NCI-H460 (cell line): ENCODE measurements at places on chromosomes 7 and 10. TPM values are rescaled to one million over a fixed set of nuclear protein-coding genes. Genes with fewer than 3 reads are reported as not detected.

The AGR2 gene
- 650 and 769 TPM in 2 replicates for total RNA-seq

GRCh38 chr10:127949831-127950230, 42.9 kb downstream of the PTPRE start:
- DNase-seq = no peak

DNA sequence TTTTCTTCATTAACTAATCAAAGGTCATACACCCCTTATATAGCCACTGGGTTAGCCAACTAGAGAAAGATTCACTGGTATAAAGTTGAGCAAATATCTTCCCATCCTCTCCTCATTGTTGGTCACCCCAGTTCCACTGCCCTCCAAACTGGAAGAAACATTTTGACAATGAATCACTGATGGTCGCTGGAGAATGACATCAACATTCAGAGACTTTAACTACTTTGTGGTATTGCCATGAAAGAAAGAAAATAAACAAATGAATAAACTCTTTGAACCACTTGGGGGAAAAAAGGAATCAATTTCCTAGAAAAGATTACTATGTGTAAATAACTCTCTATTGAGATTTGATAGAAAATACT, 23.4 kb downstream of the HYCC1 start:
- no peak for DNase-seq

DNA sequence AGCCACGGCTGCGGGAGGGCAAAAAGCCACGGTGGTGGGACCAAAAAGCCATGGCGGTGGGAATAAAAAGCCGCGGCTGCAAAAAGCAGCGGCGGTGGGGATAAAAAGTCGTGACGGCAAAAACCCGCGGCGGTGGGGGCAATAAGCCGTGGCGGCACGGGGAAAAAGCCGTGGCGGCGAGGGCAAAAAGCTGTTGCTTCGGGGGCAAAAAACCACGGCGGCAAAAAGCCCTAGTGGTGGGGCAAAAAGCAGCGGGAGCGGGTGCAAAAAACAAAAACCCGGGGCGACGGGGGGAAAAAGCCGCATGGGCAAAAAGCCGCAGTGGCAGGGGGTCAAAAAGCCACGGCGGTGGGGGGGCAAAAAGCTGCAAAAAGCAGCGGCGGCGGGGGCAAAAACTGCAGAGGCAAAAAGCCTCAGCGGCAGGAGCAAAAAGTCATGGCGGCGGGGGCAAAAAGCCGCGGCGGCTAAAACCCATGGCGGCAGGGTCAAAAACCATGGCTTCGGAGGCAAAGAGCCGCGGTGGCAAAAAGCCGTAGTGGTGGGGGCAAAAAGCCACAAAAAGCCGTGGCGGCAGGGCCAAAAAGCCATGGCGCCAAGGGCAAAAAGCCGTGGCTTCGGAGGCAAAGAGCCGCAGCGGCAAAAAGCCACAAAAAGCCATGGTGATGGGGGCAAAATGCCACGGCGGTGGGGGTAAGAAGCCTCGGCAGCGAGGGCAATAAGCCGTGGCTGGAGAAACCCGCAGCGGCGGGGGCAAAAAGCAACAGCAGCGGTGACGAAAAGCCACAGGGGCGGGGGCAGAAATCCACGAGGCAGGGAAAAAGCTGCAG, 525.8 kb downstream of the ZNF33B start:
- DNase-seq = no peak

The KCNIP2 gene
- total RNA-seq = 2.0 TPM in 2 replicates

GRCh38 chr7:96305915-96306314, 16.0 kb downstream of the SLC25A13 start:
- no peak for DNase-seq

The NCOA4 gene
- total RNA-seq = 101 and 107 TPM in 2 replicates

The COL17A1 gene
- total RNA-seq = not detected in 2 replicates

GRCh38 chr10:14371581-14371980, 40.9 kb upstream of the FRMD4A start:
- DNase-seq = no peak

DNA sequence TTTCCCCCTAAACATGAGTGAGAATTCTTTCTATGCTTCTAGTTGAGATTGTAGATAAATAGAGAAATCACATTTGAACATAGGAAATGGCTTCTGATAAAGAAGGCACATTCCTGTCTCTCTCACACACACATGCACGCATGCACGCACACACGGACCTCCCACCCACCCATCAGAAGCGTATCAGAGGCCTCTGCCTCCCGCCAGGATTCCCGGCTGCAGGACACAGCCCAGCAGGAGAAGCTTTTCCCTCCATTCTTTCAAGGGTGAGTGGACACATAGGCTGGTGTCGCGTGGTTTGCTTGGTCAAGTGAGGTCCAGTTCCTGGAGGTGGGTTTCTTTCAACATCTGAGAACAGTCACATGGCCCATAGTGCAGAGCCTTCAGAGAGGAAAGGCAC, 34.2 kb downstream of the KLF6 start:
- DNase-seq = no peak

The THSD7A gene
- total RNA-seq = 4.2 and 5.7 TPM in 2 replicates

DNA sequence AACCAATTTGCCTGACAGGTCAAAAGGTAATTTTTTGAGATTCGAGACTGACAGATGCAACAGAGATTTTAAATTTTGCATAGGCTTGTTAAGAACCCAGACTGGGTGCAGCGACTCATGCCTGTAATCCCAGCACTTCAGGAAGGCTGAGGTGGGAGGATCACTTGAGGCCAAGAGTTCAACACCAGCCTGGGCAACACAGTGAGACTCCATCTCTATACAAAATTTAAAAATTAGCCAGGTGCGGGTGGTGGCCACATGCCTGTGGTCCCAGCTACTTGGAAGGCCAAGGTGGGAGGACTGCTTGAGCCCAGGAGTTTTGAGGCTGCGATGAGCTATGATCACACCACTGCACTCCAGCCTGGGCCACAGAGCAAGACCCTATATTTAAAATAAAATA, 34.6 kb downstream of the AMZ1 start:
- no peak for DNase-seq

GRCh38 chr7:114426382-114426781, 11.8 kb downstream of the FOXP2 start:
- no peak for DNase-seq

The ZNF862 gene
- total RNA-seq = 4.6 and 8.3 TPM in 2 replicates
